ENCODE measurements at places on chromosomes 1 and 21.
A peak's percentile ranks its signal among the peaks of the same experiment; 100 is the strongest.

DNA sequence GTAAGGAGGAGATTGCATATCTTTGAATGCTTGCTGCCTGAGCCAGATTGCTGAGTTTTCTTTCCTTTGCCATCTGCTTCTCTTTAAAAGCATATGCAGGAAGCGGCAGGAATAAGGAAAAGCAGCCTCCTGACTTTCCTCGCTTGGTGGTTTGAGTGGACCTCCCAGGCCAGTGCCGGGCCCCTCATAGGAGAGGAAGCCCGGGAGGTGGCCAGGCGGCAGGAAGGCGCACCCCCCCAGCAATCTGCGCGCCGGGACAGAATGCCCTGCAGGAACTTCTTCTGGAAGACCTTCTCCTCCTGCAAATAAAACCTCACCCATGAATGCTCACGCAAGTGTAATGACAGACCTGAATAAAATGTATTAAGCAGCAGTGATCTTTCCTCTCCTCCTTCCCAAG, 1.5 kb downstream of the CORT start:
- DNase-seq: no peak

DNA sequence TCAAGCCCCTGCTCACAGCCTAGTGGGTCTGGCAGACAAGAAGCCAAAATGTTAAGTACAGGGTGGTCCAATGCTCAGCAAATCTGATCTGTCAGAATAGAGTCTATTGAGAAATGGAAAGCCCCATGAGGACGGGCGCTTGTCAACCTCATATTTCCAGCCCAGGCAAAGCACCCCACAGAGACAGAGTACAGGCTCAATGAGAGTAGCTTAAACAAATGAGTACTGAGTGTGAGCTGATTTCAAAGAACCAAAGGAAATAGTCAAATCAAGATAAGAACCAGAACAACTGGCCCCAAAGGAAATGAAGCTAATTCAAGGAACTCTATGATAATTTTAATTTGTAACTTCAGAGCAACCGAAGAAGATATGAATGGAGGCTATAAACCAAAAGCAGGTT, 44.6 kb upstream of the SLC30A1 start:
- DNase-seq: no peak

DNA sequence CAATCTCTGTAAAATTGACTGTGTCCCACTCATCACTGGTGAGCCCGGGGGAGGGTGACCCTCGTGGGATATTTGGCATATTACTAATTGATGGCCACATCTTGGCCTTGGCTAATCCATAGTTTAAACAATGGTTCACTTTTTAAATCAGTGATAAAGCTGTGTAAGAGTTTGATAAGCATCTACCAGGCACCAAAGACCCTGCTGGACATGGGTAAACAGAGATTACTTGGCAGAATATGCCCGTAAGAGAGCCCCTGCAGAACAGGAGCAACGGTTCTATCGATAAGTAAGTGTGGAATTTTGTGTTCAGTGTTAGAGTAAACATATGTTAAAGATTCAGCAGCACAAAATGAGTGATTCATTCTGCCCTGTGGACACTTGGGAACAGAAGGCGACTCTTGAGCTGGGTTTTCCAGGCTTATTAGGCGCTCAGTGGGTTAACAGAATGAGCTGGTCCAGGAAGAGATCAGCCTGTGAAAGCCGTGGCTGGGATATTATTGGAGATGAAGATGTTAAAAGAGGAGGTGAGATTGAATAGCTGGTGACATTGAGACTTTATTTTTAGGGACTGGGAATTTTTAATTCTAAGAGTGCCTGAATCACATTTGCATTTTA, 55.9 kb downstream of the CNST start:
- DNase-seq: no peak

DNA sequence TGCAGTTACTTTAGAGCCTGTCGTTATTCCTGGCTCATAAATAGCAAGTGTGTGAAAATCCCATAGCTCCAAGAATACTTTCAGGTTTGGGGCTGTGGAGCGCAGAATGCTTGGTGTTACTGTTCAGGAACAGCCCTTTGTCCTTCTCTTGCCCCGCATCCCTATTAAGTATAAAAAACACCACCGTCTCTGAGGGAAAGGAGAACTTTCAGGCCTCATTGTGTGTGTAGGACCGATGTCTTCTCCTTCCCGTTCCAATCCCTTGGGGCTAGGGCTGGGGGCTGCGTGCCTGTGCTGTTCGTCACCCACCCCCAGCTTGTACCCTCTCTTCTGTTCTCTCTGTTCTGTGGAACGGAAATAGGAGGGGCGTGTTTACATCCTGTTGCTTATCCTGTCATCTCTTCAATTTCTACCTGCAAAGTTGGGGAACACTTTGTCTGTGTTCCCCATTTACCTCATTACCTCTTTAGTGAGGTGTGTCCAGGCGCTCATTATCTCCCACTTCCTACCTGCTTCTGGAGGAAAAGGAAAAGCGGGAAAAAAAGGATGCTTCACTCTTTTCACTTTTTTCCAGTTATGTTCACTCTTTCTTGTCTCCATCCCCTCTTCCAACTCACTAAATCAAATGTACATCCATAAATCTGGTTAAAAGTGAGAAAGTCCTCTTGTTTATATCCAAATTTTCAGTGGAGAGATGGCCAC, 788 bp upstream of the TXNIP start:
- DNase-seq: peak; percentile 42

DNA sequence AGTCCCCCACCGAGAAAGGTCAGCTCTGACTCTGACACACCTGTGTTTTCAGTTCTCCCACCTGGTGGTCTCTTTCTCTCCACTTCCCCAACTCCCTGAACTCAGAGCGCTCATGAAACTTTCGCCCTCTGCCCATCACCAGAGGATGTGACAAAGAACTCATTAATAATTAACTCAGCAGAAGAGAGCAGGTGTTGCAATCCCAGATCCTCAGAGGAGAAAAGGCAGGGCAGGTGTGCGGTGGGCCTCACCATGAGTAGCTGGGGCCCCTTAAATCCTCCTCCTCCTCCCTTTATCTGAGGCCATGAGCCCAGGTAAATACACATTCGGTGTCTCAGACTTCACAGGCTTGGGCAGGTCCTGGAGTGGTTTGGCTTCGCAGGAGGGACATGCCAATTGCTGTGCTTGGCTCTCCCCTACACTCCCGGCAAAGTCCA, 1.7 kb upstream of the LAMB3 start:
- DNase-seq: no peak

GRCh38 chr1:81582467-81582986, 218.2 kb upstream of the ADGRL2 start:
- DNase-seq: no peak

GRCh38 chr21:17784180-17784598, 35.0 kb downstream of the C21orf91 start:
- no peak for DNase-seq

- DNase-seq: no peak
Measured at GRCh38 chr1:154318386-154318785, 2.5 kb upstream of the AQP10 start.

DNA sequence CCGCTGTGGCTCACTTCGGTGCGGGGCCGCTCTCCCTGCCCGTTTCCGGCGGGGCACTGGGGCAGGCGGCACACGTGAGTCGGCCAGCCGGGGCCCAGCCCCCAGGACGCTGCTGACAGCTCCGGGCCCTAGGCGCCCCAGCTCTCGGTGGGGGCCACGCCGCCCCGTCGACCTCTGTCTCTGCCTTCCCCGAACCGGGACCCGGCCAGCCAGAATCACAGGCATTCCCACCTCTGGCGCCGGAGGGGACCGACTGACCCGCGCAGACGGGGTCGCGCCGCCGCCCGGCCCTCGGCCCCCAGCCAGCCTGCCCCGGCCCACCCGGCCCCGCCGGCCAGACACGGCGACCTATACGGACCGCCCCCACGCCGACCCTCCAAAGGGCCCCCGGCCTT, 755 bp downstream of the SCMH1 start:
- peak; percentile 13 for DNase-seq

DNA sequence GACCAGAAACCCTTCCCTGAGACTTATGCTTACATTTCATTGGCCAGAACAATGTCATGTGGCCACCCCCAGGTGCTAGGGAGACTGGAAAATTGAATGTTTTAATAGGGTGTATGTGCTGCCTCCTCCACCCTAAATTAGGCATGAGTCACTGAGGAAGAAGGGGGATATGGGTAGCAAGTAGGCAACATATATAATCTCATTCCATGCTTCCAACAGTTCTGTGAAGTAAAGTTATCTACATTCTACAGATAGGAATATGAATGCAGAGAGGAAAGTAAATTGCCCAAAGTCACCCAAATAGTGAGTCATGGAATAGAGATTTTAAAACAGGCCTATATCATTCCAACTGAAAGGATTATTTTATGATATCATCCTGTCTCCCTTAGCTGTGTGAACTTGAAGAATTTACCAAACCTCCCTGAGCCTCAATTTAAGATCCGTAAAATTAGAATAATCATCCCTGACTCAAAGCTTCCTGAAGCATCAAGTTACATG, 168.6 kb upstream of the FGGY start:
- no peak for DNase-seq

DNA sequence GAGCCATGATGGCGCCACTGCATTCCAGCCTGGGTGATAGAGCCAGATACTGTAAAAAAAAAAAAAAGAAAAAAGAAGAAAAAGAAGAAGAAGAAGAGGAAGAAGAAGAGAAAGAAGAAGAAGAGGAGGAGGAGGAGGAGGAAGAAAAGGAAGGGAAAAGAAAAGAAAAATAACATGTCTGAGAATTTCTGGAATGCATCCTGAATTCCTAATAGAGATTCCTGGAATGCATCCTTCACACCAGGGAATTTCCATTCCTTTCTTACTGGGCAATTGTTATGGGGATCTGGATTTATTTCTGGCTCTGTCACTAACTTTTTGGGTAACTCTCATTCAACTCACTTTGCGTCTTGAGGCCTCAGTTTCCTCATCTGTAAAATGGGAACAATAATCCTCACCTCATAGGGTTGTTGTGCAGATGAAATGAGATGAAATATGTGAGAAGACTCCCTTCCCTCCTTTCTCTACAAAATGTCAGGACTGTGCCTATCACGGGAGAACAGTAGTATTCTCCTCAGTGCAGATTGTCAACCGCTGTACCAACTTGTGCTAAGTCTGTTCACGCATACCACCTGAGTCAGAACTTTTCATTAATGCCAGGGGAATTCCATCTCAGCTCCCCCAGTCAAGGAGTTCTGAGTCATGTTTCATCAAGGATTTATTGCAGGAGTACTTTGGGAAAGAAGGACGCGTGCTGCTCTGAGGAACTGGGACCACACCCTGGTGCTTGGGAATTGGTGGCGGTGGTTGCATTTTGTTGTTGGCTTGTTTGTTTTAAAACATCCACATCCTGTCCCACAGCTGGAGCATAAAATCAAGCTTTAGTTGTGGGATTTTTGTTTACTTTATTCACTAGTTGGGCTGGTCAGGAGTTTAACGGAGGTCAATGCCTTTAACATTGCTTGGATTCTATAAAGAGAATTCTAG, 42.4 kb upstream of the ROR1 start:
- no peak for DNase-seq

DNA sequence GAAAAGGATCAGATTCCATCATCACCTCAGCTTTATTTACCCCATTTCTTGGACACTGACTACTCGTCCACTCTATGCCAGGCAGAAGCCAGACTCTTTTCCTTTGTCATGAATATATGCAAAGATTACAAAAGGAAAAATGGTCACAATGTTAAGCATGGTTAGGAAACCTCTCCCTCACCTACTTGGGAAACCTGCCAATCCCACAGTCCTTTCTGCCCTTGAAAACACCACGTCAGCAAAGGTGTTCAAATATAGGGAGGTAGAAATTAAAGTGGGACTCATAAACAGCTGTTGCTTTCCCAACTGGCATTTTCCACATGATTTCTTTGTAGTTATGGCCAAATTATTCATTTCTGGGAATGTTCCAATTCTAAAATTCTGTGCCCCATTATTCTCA, 16.2 kb upstream of the ATP13A2 start:
- no peak for DNase-seq

DNA sequence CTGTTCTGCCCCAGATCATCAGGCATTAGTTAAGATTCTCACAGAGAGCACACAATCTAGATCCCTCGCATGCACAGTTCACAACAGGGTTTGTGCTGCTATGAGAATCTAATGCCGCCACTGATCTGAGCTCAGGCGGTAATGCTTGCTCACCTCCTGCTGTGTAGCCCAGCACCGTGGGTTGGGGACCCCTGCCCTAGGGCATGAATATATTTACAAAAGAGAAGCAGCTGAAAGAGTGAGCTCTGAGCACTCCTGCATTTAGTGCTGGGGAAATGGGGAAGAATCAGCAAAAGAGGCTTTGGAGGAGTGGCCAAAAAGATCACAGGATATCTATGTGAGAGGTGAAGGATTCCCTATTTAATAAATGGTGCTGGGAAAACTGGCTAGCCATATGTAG, 5.6 kb downstream of the CFAP57 start:
- no peak for DNase-seq

DNA sequence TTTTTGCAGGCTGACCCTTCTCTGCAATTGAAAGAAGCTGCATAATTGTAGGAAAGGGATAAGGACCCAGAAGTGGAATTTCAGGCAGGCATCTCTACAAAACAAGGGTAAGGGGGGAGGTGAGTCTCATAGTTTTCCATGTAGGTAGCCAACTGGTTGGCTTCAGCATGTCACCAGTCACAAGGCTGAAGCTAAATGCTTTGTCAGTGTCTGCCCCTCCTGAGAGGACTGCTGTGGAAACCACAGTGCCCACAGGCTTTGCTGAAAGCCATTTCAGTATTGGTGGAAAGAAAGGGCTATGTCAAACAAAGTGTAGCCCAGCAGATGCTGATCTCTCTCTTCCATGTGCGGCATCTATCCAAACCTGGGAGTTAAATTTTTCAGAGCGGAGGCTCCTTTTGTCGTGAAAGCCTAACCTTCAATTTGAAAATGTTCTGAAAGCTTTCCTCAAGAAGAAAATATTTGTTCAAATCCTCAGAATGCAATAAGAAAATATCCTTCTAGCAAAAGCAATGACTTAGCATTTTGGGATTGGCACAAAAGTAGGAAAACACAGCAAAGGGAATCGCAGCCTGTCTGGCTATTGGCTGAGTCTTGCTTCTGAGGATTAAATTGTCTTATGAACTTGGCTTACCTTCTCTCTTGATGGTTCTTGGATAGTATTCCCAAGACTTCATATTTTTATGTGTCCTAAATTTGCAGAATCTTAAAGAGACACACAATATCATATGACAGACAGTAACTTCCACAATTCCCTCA, 591.7 kb downstream of the PLPP3 start:
- no peak for DNase-seq

GRCh38 chr21:25838809-25839208, 104.0 kb downstream of the GABPA start:
- no peak for DNase-seq

DNA sequence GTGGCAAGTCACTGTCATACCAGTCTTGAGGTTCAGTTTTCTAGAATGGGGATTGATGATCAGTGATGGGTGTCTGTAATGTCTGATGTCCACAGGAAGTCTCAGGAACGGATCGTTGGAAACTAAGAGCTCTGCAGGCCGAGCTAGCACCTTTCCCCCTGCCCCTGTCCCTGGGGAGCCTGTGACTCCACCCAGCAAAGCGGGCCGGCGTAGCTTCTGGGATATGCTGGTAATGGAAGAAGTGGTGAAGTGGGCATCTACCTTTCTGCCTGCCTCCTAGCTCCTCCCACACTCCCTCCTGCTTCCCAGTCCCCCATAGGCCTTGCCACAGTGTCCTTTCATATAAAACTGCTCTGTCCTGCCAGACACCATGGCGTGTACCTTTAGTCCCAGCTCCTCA, 13.4 kb downstream of the HYI start:
- no peak for DNase-seq
